Non-pigmented ciliary epithelial cell (primary cell): ENCODE measurements at places on chromosomes 11 and 22.

DNA sequence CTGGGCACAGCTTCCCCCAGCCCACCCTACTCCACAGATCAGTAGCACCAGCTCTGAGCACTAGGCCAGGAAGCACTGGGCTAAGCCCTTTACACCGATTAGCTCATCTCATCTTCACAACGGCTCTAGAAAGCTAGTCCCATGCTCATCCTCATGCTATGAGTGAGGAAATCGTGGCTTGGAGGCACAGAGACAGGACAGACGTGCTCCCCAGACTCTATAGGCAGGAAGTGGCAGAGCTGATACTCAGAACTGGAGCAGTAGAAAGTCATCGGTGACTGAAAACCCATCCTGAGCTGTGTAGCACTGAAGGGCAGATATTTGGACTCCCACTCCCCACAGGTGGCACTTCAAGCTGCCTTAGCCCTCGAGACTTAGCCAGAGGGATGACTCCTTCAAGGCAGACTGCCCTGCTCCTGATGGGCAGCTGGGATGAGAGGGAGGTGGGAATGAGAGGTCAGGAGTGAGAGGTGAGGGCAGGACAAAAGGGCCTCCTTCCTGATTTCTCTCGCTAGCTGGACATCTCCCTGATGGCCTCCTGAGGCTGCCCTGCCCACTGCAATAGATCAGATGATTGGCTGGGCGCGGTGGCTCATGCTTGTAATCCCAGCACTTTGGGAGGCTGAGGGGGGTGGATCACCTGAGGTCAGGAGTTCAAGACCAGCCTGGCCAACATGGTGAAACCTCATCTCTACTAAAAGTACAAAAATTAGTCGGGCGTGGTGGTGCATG lies 9.7 kb downstream of the CD5 start:
- no peak for DNase-seq

DNA sequence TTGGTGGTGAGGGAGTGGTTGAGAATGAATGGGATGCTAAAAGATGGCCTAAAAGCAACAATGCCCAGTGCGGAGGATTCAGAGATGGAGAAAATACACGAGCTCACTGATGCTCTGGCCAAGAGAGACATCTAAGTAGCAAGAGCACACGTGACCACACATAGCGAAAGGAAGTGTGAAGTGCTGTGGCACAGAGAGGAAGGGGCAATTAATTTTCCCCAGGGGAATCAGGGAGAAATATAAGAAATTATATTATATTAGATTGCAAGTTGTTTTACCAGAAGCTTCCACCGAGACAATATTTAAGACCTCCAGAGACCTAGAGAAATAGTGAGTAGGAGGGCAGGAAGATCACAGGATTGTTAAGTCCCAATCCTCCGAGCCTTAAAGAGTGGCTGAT lies 80.6 kb downstream of the RCN1 start:
- no peak for DNase-seq

DNA sequence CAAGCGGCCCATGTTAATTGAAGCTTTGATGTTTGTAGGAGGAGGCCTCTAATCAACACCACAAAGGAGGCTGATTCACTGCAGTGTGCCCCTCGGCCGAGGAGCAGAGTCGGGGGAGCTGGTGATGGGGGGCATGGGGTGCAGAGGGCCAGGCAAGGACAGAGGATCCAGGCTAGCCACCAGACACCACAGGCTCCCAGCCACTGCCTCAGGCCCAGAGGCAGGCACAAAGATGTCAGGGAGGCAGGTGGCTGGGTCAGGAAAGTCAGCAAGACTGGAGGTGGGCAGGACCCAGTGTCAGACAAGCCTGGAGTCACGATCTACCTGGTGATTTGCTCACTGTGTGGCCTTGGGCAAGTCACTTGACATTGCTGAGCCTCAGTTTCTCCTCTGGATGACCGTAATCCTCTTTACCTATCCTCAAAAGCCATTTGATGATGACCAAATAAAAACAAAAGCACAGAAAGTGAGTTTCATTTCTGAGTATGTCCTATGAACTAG lies 121.0 kb downstream of the BUD13 start:
- DNase-seq: no peak

GRCh38 chr11:26188554-26188953 lies 143.4 kb upstream of the ANO3 start:
- DNase-seq: no peak

- DNase-seq: no peak
Measured at GRCh38 chr11:17697175-17697949, 22.0 kb upstream of the MYOD1 start.

GRCh38 chr11:17498475-17498874 lies 21.8 kb upstream of the ABCC8 start:
- DNase-seq: no peak

DNA sequence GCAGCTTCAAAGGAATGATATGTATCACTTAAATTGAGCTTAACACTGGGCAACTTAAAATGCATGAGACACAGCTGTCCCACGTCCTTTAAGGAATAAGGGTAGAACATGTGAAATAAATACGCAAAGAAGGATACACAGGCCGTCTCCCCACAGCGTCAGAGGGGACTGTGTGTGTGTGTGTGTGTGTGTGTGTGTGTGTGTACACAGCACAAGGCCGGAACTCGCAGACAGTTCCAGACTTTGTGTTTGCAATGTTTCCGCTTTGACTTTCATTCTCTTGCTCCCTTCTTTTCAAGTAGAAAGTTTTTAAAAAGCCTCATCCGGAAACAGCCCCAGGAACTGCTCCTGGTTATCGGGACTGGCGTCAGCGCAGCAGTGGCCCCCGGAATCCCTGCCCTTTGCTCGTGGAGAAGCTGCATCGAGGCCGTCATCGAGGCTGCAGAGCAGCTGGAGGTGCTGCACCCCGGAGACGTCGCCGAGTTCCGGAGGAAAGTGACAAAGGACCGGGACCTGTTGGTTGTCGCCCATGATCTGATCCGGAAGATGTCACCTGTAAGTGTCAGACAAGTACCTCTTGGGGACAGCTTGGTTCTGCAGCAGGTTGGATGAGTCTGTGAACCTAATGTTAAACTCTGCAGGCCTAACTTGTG lies 13.3 kb downstream of the FAM118A start:
- no peak for DNase-seq

DNA sequence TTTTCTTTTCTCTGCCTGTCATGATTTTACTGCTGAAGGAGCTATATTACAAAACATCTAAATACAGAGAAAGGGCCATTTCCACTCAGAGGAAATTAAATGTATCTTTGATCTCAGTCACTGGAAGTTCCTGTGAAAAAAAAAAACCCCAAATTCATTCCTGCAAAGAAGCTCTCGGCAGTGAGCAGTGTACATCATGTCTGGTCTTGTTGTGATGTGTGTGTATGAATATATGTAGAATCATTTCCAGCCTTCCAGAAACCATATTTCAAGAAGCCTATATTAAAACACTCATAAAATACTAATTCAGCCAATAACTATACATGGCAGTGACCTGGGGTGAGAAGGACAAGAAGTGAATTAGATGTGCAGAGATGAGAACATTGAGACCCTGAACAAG lies 393.2 kb upstream of the TENM4 start:
- DNase-seq: no peak

DNA sequence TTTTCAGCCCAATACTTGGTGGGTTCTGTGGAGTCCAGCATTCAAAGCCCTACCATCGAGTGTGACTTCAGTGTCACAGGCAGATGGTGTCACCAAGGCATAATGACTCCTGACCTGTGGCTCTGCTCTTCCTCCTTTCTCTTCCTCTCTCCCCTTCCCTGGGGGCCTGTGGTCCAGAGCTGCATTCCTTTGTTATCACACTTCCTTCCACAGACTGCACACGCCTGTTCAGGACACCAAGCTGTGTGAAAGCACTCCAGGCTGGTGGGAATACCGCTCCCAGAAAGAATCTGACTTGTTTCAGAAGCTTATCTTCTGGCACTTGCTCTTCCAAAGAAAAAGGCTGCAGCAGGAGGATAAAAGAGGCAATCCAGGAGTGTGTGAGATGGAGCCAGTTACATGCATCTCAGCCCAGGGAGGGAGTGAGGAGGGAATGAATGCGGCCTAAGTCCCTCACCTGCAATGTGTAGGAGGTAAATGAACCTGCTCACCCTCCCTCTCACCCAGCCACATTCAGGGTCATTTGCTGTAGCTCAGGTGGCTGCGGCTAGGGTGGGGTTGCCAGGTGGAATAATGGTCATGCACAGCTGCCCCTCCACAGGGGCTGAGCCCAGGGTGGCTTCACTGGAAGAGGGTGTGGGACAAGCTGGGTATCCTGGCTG lies 79.3 kb downstream of the ADAMTS15 start:
- no peak for DNase-seq

DNA sequence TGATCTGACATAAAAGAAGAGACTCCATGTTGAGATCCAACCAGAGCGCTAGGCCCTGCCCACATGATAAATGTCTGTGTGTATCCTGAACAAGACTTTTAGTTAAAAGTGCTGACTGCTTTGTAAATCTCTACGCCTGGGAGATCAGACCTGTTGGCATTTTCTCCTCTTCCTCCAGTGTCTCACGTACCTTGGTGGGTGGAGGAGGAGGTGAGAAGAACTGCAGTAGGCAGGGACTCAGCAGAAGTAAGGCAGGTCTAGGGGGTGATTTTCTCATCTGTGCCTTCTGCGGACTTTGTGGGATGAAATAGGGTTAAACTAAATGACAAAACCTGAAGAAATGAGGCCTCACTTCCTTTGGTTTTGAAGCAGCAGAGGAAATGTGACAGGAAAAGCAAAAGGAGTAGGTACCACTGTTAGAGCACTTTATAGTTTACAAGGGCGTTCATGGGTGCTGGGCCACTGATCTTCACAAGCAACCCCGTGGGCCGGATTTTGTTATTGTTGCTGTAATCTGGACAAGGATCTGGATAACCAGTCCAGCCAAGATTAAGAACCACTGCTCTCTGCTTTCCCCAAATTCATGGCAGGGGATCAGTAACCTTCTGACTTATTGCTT lies 36.7 kb upstream of the PLET1 start:
- DNase-seq: no peak

DNA sequence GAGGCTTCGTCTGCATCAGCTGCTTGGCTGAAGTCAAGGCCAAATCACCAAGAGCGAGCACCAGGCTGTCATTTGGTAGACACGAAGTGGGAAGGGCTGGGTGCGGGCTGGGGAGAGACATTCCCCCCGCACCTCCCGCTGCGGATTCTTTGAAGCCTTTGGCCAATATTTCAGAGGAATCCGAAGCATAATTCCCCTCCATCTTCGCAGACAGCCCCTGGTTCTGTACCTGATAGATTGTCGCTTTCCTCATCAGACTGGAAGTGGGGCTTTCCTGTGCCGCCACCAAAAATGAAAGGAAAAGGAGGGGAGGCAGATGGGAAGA lies 15.3 kb downstream of the BLID start:
- DNase-seq: no peak

DNA sequence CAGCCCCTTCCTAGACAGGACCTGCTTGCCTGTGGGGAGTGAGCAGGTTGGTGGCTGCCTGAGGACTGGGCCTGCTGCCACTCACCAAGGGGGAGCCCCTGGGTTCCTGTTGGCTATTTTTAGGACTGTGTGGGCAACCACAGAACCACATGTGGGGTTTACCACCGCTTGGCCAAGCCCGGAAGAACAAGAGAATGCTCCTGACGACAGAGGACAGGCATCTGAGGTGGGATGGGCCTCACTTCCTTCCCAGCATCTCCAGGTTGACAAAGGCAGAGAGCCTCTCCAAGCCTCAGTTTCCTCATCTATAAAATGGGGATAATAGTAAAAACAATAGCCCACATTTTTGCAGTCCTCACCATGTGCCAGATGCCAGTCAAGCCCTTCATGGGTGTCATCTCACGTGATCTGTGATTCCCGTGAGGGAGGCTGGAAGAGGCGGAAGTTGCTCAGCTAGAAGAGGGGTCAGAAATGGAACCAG lies 43.6 kb downstream of the LRRC32 start:
- DNase-seq: no peak

GRCh38 chr11:83706566-83706965 lies 420.4 kb upstream of the CCDC90B start:
- no peak for DNase-seq

- no peak for DNase-seq
Measured at GRCh38 chr11:116500947-116501602, 271.7 kb downstream of the BUD13 start.

DNA sequence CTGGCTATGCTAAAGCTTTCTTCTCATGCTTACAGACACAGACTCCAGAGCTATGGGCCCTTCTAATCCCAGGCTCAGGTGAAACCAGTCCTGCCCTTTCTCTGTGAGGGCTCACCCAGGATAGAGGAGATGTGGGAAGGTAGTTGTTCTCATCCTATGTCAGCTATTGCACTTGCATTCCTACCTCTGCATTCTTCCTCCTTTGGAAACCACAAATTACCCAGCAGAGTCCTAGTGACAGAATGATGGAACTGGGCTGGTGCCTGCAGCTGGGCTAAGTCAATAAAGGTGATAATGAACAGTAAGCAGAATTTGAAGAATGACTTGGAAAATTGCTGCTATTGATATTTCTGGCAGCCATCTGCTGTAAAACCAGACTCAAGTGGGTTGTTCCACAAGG lies 560.0 kb downstream of the TMEM135 start:
- no peak for DNase-seq

GRCh38 chr11:73288873-73289707 lies 17.0 kb downstream of the P2RY6 start:
- no peak for DNase-seq

- DNase-seq: no peak
Measured at GRCh38 chr22:36506637-36507517, at the start of gene FOXRED2. TSS of gene FOXRED2 (minus strand) at chr22:36507040. CDS start at chr22:36506422, 618 bp downstream.

- no peak for DNase-seq
Measured at GRCh38 chr11:32427935-32428664, 7.2 kb downstream of the WT1 start.
